ENCODE measurements at places on chromosomes 7 and 10.

- DNase-seq = no peak
These were observed 159.1 kb downstream of the CCDC71L start for GRCh38 chr7:106501605-106502580.

- no peak for DNase-seq
These were observed 63.2 kb upstream of the TMEM168 start for GRCh38 chr7:112853422-112853821.

- DNase-seq = no peak
These were observed 15.6 kb downstream of the FAM107B start for GRCh38 chr10:14758994-14759664.

- DNase-seq = no peak
These were observed 25.0 kb downstream of the GPER1 start for GRCh38 chr7:1112625-1113547.

- no peak for DNase-seq
These were observed 14.9 kb downstream of the OR9A2 start for GRCh38 chr7:143012001-143012400.

DNA sequence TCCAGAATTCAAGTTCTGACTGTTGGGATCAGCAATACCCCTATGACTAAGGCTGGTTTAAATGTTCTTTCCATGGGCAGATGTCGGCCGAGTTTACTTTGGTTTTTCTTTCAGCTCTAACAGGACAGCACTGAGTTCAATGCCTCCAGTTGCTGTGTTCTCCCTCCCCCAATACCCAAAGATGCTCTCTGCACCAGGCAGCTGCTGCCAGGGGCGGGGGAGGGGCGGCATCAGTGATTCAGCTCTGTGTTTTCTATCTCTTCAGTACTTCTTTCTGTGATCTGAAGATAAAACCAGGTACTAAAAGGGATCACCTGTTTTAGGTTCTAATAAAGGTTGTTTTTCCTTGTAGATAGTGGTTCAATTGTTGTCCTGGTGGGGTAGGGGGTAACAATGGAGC lies 576.7 kb upstream of the POT1 start:
- DNase-seq = no peak

DNA sequence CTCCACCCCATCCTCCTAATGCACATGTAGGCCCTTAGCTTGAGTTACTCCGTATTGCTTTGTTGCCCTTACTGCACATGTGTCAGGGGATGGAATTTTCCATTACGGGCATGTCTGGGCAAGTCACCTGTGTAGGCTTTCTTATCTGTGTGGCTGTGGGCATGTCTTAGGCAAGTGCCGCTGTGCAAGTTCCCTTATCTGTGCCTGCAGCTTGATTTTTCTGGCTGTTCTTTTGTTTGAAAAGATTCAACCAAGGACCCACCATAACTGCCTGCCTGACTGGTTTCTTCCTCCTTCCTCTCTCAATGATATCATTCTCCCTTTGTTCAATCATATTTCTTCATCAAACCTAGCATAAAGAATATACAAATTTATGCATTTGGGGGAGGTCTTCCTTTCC lies 88.5 kb downstream of the AKR1D1 start:
- DNase-seq = no peak

DNA sequence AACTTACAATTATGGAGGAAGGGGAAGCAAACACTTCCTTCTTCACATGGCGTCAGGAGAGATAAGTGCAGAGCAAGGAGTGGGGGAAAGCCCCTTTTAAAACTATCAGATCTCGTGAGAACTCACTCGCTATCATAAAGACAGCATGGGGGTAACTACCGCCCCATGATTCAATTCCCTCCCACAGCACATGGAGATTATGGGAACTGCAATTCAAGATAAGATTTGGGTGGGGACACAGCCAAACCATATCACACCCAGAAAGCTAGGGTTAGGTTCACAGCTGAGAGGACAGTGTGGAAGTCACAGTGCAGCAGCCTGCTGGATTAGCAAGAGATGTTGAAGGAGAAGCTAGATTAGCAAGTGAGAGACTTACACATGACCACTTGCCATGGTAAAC lies 81.6 kb downstream of the CRTAC1 start:
- DNase-seq = no peak

GRCh38 chr10:5443429-5443828 lies 31.1 kb downstream of the NET1 start:
- no peak for DNase-seq

DNA sequence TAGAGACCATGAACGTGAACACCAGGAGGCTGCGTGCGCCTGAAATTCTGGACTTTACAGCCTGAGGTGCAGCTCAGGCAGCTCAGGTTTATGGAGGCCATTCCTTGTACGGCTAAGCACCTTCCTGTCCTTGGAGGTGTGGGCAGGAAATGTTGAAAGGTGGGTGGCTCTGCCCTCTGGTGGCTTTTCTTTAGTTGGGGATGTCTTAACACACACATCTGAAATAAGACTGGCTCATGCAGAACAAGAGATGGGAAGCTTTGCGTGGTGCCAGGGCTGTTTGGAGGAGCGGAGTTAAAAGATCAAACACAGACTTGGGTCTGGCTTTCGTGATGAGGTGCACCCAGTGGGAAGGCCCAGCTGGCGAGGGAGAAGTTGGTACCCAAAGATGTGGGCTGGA lies 64.1 kb downstream of the DOCK1 start:
- no peak for DNase-seq

All from stimulated activated CD4-positive, alpha-beta T cell treated with anti-CD3 and anti-CD28 coated beads, Interleukin-2, amount 100 ng/mL, for 48 hours (primary cell).